ENCODE measurements at places on chromosomes 6 and 20. TPM values are rescaled to one million over a fixed set of nuclear protein-coding genes. Genes with fewer than 3 reads are reported as not detected.
A peak's percentile ranks its signal among the peaks of the same experiment; 100 is the strongest.

DNA sequence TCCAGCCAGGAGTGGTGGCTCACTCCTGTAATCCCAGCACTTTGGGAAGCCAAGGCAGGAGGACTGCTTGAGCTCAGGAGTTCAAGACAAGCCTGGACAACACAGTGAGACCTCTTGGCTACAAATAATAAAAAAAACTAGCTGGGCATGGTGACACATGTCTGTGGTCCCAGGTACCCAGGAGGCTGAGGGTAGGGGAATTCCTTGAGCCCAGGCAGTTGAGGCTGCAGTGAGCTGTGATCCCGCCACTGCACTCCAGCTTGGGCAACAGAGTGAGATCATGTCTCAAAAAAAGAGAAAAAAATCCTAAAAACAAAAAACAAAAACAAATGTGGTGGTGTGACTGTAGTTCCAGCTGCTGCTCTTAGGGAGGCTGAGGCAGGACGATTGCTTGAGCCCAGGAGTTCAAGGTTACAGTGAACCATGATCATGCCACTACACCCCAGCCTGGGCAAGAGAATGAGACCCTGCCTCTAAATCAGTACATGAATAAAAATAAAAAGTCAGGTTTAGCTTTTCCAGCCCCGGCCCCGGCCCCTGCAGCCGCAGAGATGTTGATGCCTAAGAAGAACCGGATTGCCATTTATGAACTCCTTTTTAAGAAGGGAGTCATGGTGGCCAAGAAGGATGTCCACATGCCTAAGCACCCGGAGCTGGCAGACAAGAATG is 13.5 kb upstream of the SNRPC start:
- H3K36me3 ChIP-seq = no peaks in the 10 kb centered on the region
- no peak overlapping the region for H3K27ac ChIP-seq

GRCh38 chr6:160667639-160668481 is 3.8 kb upstream of the LPA start:
- H3K36me3 ChIP-seq = no peaks in the 10 kb centered on the region
- no peak overlapping the region for H3K27ac ChIP-seq
- no peak for DNase-seq

- no peaks in the 10 kb centered on the region for H3K27me3 ChIP-seq
- H3K4me3 ChIP-seq = no peak overlapping the region
- no peaks in the 10 kb centered on the region for H3K36me3 ChIP-seq
- no peaks in the 10 kb centered on the region for H3K4me1 ChIP-seq
Measured at GRCh38 chr6:141587482-141588266, 545.1 kb upstream of the GJE1 start.

DNA sequence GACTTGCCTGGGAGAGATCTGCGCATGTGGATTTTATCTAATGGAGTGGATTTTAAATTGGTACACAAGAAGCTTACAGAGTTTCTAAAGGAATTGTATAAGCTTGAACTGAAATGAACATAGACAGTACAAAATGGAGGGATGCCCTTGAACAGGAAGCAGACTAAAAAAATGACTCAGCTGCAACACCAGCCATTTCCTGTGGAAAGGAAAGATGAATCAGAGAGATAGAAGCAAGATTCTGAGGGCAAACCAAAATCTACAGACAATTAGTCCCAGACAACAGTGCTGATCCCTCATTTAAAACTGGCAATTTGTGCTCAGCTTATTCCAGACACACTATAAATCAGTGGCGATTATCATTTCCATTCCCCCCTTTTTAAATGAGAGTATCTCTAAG is 114.6 kb upstream of the TCF21 start:
- H3K36me3 ChIP-seq = no peaks in the 10 kb centered on the region
- no peaks in the 10 kb centered on the region for H3K27me3 ChIP-seq
- no peak overlapping the region for H3K4me3 ChIP-seq
- DNase-seq = no peak
- H3K4me1 ChIP-seq = no peaks in the 10 kb centered on the region
- H3K27ac ChIP-seq = no peak overlapping the region

Gene ZNF343
- 14.3 TPM for total RNA-seq

DNA sequence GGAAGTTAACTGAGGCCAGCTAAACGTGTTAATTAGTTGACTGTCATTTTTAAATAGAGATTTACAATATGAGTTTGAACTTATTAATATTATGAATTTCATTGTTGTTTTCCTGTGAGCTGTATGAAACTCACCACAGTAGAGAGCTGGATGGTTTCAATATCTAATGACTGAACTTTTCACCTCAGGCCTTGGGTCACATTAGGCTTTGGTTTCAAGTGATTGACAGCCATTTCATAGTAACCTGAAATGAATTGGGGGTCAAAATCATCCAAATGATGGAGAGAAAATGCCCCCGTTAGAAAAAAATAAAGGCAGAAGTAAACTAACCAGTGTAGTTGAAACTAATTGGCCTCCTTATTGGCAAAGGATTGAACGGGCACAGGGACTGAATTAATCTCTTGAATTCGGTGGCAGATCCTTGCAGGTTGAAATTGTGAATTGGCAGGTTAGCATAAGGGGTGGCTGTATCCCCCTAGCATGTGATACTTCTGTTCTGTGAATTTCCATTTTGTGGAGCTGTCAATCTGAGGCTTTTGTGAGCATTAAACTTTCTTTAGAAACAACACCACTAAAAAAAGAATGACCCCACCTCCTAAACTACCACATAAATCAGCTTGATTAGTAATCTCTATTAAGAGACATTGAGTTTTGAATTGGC is 155.1 kb upstream of the MMS22L start:
- no peaks in the 10 kb centered on the region for H3K36me3 ChIP-seq
- H3K4me3 ChIP-seq = no peak overlapping the region
- no peaks in the 10 kb centered on the region for H3K27me3 ChIP-seq

Gene PTK6
- total RNA-seq = not detected

DNA sequence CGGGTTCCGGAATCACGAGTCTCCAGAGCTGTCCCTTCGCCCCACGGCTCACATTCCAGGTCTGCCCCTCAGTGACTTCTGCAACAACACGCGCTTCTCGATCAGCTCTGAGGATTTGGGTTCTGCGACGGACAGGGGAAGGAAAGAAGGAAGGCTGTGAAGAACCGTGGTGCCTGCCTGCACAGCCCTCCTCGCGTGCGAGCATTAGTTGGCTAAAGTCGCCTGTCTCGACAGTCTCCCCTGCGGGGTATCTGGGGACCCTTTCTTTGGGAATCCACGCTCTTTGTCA is 23.1 kb downstream of the VPS52 start:
- H3K36me3 ChIP-seq = no peaks in the 10 kb centered on the region
- H3K27ac ChIP-seq = peak overlapping the region; percentile 96
- H3K4me1 ChIP-seq = peaks cover 17% of the 10 kb centered on the region
- DNase-seq = no peak
- no peaks in the 10 kb centered on the region for H3K27me3 ChIP-seq

- H3K27ac ChIP-seq = no peak overlapping the region
- no peaks in the 10 kb centered on the region for H3K36me3 ChIP-seq
- no peak overlapping the region for H3K4me3 ChIP-seq
- peaks cover 71% of the 10 kb centered on the region for H3K27me3 ChIP-seq
- no peak for DNase-seq
- H3K4me1 ChIP-seq = peaks cover 6% of the 10 kb centered on the region
Measured at GRCh38 chr6:100467129-100468015, 2.7 kb upstream of the SIM1 start.

GRCh38 chr20:35063168-35063567 is 29.4 kb downstream of the TRPC4AP start:
- no peaks in the 10 kb centered on the region for H3K27me3 ChIP-seq
- H3K27ac ChIP-seq = peak overlapping the region; percentile 27
- no peaks in the 10 kb centered on the region for H3K36me3 ChIP-seq
- no peak overlapping the region for H3K4me3 ChIP-seq
- no peak for DNase-seq
- peaks cover 28% of the 10 kb centered on the region for H3K4me1 ChIP-seq

Gene PPP1R3G
- 0.49 TPM for total RNA-seq

Gene RFX6
- not detected for total RNA-seq

GRCh38 chr6:4435981-4436445 is 300.6 kb upstream of the ECI2 start:
- H3K4me1 ChIP-seq = no peaks in the 10 kb centered on the region
- no peaks in the 10 kb centered on the region for H3K27me3 ChIP-seq
- H3K4me3 ChIP-seq = no peak overlapping the region
- no peak for DNase-seq

Gene SIRPD
- not detected for total RNA-seq

Gene GSTA1
- 0.27 TPM for total RNA-seq
